ENCODE measurements at places on chromosomes 5 and 9. TPM values are rescaled to one million over a fixed set of nuclear protein-coding genes. Genes with fewer than 3 reads are reported as not detected.

The MRRF gene
- total RNA-seq, result 75.9 TPM

DNA sequence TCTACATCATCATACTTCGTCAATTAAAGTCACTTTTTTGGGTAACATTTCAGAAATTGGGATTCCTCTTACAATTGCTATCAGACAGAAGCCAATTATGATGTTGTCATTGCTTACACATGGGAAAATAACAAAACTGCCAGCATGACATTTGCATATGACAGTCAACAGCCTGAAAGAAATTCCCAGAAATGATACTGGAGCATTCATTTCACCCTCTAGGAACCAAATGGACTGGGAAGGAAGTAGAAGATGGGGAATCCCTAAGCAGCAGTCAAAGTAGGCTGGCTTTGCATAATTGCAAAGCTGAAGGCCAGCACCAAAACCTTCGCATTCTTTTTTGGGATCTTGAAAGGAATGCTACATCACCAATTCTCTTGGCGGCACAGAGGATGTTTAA, 10.7 kb downstream of the HMGCS1 start:
- DNase-seq, result no peak

DNA sequence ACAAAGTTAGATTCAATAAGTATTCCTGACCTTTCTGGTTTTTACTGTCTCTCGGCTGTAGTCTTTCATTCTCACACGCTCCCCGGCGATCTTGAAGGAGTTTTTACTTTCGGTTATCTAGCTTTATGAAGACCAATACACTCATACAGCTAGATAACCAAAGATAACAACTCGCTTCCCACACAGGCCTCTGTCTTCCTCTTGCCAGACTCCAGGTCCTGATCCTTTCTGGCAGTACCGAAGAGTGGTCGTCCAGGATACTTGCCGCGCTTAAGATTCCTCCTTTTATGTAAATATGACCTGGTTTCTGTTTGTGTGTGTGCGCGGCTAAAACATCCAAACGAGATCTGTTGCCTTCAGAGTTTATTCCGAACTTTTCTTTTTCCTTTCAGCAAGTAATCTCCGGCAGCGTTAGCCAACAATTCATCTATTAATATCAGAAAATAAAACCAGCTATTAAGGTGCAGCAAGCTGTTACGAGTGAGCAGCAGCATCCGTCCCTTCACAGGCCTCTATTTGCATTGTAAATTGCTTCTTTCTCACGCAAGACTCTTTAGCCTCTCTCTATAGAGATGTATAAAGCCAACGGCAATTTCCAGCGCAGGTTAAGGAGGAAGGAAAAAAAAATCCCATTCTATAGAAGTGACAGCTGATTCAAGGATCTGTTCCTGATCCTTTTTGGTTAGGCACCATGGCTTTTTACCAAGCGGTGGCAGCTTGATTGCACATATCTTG, 216.1 kb downstream of the MEF2C start:
- no peak for DNase-seq

DNA sequence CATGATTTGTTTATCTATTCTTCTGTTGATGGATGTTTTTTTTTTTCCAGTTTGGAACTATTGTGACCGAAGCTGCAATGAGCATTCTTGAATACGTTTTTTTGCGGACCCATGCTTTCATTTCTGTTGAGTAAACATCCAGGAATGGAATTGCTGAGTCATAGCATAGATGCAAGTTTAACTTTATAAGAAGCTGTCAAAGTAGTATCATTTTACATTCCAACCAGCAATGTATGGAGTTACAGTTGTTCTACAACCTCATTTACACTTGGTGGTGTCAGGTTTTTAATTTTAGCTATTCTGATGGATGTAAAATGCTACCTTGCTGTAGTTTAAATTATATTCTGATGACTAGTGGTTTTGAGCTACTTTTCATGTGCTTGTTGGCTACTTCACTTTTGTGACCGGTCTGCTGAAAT, 49.0 kb downstream of the NPR3 start:
- DNase-seq, result no peak

- no peak for DNase-seq
Measured at GRCh38 chr9:91451431-91452270, 28.0 kb upstream of the NFIL3 start.

GRCh38 chr5:97745817-97746216, 562.8 kb upstream of the RIOK2 start:
- no peak for DNase-seq

The RASGEF1C gene
- total RNA-seq, result not detected

GRCh38 chr9:117341151-117341550, 73.7 kb downstream of the ASTN2 start:
- DNase-seq, result no peak

GRCh38 chr9:109037946-109038715, 24.8 kb upstream of the CTNNAL1 start:
- no peak for DNase-seq

- no peak for DNase-seq
Measured at GRCh38 chr9:105712773-105713172, 18.4 kb downstream of the TMEM38B start.

DNA sequence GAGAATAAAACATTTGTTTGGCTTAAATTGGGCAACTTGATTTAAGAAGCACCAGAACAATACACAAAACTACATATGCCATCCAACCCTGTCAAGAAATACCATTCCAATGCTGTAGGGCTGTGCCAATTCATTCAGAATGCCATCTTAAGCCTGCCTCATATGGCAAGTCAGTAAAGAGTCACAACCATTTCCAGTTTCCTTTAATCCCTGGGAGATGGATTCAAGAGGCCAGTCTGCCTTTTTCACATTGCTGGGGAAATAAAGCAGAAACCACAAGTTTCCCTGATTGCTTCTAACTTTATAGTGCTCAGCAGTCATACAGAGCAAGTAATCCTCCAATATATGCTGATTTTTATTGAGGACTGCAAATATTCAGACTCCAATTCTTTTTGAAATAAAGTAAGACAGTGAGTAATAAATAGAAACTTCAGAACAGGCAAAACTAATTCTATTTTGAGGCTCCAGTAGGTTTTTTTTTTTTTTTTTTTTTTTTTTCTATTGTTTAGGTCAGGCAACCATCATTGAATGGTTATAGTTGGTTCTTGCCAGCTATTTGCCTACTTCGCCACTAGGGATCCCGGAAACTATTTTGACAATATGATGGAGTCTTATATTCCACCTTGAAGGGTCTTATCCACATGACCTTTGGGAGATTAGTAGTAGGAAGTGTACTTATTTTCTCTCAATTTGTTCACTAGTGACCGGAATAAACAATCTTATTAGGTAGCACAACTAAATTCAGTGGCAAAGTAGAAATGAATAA, 400.9 kb upstream of the MEF2C start:
- DNase-seq, result no peak

DNA sequence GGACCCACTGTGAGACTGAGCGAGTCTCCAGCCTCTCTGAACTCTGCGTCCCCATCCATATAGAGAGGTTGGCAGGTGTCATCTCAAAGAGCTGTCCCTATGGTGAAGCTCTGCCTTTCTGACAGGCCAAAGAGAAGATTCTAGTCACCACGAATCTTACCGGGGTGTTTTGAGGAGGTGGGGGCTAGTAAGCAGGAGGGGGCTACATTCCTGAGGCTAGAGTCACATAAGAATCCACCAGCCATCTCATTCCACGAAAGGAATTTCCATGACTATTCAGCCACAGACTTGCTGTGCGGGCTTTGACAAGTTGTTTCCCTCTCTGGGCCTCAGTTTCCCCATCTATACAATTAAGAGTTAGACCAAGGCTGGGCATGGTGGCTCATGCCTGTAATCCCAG, 16.3 kb downstream of the PDGFRB start:
- DNase-seq, result no peak

DNA sequence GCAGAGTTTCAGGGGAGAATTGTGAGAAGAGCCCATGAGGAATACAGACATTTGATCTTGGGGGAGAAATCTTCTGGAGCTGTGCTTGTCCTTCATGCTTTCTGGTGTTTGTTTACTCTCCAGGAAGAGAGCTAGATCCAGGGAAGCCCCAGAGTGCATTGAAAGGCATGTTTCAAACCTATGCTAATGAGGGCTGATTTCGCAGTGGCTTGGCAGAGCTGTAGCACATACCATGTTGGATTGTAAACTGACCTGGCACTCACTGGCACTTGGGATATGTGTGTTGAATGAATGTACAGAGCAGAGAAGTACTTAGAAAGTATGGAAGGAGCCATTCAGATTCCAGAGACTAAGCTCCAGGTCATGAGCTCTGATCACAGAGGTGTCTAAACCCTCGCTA, 30.9 kb downstream of the TNFSF8 start:
- no peak for DNase-seq

- DNase-seq, result no peak
Measured at GRCh38 chr9:123383512-123384170, 27.6 kb downstream of the CRB2 start.

DNA sequence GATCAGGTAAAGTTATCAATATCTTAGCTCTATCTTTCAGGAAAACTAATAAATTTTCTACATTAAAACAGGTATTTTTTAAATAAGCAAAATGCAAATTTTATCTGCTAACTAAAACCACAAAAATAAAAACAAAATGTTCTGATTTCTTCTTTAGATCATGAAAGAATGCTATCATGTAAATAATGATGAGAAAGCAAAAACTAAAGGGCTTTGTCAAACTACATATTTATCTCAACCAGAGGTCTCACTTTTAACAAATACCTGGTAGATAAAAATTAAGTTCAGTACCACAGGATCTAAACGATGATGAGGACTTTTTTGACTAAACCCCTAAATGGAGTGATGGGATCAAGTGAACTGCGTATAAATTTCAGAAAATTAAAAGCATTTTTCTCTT, 50.5 kb downstream of the MLANA start:
- DNase-seq, result no peak

DNA sequence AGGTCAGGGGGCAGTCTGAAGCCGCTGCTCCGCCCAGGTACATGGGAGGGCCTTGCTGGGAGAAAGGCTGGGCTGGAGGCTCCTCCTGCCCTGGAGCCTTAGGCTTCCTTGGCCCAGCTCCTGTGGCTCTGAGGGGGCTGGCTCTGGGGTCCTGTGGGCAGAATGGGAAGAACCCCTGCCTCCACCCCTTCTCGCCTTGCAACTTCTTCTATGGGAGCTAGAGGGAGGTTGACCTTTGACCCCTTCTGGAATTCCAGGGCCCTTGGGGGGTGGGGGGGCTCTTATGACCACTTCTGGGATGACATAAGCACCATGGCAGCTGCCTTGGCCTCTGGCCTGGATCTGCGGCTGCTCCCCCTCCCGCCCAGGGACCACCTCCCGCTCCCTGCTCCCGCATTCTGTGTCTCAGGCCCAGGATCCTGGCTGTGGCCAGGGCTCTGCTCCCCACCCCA, 32.2 kb downstream of the IER5L start:
- DNase-seq, result no peak

DNA sequence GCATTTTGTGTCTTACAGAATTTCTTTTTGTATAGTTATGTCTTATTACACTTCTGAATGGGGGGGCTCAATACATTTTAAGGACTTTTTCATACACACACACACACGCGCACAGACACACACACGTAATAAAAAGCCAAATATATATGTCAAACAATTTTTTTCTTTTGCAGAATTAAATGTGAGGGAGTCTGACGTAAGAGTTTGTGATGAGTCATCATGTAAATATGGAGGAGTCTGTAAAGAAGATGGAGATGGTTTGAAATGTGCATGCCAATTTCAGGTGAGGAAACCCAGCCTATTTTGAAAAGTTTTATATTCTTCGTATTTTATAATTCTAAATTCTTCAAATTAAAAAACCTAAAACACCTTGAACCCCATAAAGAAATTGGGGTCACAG, 25.6 kb downstream of the TMEFF1 start:
- no peak for DNase-seq

GRCh38 chr5:37695647-37696046, 144.2 kb downstream of the GDNF start:
- no peak for DNase-seq

- no peak for DNase-seq
Measured at GRCh38 chr5:23147625-23148024, 294.5 kb upstream of the CDH12 start.

DNA sequence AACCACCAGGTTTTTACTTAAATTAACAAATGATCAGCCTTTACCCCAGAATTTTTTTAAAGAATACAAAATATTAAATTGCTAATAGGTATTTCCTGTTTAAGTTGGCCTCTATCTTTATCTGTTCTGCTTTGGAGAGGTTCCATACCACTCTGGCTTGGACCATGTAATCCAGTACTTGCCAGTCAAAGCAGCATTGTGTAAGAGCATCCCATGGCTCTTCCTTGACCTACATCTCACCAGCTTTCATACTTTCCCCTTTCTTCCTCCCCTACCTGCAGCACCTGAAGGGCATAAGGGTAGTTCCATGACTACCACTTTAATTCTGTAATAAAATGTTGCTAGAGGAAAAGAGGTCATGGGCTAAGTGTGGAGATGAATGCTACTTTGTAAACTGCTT, 140.8 kb upstream of the MTAP start:
- no peak for DNase-seq

DNA sequence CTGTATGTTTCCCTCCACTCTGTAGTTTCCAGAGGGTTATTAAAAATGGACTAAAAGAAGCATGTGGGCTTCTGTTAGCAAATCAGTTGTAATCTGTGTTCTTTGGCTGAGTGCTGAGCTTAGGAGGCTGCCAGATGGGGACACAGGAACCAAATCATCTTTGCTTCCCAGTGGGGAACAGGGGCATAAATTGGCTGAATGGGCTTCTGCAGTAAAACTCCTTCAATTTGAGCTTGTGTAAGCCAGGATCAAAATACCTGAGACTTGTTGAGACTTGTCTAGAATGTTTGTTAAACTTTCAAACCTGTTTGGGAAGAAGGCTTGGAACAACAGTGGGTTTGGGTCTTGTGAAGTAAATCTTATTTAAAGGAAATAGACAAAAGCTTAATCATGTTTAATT, 32.2 kb upstream of the TNFAIP8 start:
- no peak for DNase-seq

The ADAMTS16 gene
- total RNA-seq, result not detected

DNA sequence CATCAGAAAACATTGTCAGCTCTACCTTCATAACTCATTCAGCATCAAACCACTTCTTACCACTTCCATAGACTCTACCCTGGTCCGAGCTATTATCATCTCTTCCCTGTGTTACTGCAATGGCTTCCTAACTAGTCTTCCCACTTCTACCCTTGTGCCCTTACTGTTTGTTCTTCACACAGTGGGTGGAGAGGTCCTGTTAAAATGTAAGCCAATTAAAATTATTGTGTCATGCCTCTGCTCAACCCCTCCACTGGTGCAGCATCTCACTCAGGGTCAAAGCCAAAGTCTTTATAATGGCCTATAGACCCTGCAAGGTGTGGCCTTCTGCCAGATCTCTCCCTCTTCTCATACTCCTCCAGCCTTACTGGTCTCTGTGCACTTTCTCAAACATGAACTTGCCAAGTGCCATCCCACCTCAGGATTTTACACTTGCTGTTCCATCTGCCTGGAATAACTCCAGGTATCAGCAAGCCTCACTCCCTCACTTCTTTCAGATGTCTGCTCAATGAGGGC, 22.8 kb upstream of the ARAP3 start:
- no peak for DNase-seq

The PCDHGA8 gene
- total RNA-seq, result 0.04 TPM

DNA sequence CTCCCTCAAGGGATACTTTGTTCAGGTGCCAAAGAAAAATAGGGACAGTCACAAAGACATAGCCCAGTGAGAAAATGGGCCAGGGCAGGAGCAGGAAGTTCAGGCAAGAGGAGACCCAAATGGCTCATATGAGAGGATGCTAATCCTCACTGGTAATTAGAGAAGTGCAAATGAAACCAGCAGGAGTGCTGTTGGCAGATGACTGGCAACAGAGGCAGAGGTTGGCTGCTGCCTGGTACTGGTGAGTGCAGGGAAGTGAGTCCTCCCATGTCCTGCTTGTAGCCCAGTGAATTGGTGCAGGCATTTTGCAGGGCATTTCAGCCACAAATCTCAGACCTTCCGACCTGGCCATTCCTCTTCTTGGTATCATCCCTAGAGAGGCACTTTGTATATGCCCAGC, 23.5 kb downstream of the ODF2 start:
- DNase-seq, result no peak

- peak; percentile 34 for DNase-seq
Measured at GRCh38 chr9:306907-307306, 92.2 kb downstream of the DOCK8 start.
